ENCODE measurements at places on chromosomes 5 and 9.

GRCh38 chr9:129640871-129641749, 841 bp downstream of the ASB6 start:
- DNase-seq = no peak

DNA sequence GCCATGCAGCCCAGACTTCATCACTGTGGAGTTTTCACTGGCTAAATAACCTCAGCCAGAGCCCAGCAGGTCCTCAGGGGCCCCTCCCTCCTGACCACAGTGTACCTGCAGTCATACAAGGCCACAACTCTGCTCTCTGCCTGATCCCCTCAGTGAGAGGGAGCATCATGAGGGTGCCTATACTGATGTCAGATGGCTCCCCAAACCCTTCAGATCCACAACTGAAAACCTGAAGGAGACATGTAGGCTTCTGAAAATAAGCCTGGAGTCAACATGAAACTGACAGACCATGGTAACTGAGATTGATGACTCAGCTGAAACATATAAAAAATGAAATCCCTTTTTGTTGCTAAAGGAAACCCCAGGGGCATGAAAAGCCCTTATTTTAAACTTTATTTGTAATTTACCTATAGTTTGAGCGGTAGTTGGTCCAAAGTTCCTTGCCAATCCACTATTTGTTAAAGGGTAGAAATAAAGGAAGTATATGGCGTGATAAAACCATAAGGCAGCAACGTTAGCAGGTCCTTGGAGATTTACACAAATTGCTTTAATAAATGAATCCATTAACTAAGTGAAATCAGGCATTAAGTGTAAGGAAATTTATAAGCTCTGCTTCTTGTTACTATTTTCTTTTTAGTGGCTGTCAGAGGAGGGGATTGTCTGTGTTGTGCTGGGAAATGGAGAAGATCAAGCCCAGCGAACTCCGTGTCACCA, 68.3 kb downstream of the FGF1 start:
- no peak for DNase-seq

DNA sequence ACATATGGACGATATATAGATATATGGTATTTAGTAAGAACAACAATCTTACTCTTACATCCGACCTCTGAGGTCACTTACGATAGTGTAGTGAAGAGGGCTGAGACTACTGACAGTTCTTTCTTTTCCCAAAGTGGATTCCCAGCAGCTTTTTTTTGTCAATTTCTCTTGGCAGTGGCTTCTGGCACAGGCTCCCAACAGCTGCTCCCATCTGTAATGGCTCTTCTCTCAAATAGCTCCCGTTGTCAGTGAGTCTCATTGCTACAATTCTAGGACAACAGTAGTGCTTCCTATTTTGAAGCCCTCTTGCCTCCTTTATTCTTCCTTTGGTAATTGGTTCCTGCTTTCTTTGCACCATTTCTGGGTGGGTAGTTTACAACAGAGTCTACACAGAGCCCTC, 68.4 kb downstream of the SLC25A46 start:
- no peak for DNase-seq

DNA sequence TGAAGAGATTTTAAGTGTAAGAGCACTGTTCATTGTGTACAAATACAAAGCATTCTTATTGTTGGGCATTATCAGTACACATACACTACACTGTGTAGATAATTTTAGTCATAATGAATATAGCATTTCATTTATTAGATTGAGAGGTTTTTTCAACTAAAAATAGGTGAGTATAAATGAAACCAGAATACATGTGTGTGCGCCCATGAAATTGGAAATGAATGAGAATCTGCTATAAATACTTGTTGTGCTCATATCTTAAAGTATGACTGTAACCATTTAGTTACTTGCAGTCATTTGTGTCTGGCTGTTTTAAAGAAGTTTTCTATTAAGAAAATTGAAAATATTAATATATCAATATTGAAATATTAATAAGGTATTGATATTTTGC, 189.0 kb upstream of the MEF2C start:
- DNase-seq = no peak

DNA sequence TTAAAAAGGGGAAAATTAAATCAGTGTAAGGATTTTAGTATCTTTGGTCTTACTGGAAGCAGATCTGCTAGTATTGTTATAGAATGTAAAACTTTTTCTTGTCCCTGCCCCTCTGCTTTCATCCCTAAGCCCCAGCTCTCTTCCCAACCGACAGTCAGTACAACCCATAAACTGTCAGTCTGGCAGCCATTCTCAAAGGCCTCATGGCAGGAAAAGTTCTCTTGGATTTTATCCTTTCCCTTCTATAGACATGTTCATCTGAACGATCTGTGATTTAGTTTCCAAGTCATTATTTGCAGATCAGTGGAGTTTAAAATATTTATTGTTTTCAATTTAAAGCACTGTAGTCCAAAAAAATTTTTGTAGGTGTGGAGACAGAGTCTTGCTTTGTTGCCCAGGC, 39.2 kb downstream of the ARRDC3 start:
- DNase-seq = no peak

DNA sequence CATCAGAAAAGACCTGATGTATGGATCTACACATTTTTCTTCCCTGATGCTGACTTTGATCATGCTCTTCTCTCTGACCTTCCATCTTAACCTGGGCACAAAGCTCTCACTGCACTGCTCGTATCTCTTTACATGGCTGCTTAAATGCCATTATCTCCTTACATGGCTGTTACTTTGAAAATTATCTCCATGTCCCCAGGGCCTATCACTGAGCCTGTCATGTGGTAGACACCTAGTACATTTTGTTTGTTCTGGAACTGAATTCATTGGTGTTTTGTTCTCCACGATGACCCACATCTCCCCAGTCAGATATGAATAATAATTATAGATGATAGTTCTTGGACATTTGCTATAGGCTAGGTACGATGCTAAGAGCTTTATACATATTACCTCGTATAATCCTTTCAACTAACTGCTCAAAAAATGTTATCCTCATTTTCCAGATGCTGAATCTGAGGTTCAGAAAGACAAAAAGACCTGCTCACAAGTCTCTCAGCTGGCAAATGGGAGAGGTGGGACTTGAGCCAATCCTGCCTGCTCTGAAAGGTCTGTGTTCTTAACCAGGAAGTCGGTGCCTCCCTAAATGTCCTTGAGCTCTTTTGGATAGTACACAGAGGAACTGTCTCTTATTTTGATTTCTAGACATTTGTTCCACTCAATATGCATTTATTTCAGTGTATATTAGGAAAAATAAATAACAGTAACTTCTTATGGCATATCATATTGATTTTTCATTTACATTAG, 9.8 kb upstream of the CPEB4 start:
- no peak for DNase-seq

GRCh38 chr9:128276574-128277270, 646 bp downstream of the SWI5 start:
- no peak for DNase-seq

DNA sequence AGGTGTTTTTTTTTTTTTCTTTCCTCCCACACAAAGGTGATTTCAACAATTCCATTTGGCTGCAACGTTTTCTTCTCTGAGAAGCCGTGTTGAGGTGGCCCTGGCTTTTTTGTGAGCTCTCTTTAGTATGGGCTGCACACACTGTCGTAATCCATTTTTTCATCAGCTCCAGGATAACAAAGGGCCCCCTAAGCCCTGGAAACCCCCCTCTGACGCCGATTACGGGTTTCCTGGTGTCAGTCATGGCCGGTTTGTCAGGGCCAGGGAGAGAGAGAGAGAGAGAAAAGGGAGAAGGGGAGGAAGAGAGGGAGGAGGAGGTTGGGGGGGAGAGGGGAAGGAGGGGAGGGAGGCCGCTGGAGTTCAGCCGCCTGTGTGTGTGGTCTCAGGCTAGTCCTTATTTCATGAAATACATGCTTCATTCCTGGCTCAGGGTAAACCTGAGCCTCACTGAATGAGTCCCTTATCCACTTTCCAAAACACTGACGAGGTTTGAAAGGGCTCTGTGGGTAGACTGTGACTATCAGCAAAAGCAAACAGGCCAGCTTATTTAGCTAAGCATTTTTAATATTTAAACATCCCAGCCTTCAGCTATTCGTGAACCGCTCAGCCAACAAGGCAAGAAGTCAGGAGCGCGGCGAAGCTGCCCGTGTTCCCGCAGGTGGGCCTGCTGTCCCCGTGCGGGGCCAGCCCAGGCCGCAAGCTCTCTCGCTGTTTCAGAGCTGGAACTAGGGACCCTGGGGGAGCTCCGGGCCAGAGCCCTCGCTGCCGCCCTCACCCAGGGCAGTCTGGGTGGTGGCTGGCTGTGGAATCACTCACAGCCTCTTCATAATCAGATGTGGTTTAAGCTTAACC, 172.8 kb downstream of the ERCC6L2 start:
- no peak for DNase-seq

Data from effector memory CD4-positive, alpha-beta T cell (primary cell).